Effector memory CD4-positive, alpha-beta T cell (primary cell): ENCODE measurements at places on chromosomes 7 and 10.

DNA sequence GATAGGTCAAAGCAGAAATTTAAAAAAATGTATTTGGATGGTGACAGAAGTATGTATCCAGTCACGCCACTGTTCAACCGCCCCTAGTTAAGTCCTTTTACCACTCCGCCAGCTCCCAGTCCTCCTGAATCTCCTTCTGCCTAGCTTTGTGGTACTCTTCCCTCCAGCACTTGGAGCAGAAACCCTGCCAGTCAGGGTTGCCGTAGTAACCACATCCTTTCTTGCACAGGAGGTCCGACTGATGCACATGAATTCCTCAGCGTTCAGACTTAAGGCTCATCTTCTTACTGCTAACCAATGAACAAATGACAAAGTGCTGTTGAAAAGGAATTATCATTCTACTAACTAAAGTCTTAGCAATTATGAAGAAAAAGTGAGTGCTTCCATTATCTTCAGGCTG, 175.3 kb upstream of the KCTD7 start:
- no peak for DNase-seq

- DNase-seq: no peak
These were observed 25.6 kb upstream of the TMEM26 start for GRCh38 chr10:61478621-61479312.

DNA sequence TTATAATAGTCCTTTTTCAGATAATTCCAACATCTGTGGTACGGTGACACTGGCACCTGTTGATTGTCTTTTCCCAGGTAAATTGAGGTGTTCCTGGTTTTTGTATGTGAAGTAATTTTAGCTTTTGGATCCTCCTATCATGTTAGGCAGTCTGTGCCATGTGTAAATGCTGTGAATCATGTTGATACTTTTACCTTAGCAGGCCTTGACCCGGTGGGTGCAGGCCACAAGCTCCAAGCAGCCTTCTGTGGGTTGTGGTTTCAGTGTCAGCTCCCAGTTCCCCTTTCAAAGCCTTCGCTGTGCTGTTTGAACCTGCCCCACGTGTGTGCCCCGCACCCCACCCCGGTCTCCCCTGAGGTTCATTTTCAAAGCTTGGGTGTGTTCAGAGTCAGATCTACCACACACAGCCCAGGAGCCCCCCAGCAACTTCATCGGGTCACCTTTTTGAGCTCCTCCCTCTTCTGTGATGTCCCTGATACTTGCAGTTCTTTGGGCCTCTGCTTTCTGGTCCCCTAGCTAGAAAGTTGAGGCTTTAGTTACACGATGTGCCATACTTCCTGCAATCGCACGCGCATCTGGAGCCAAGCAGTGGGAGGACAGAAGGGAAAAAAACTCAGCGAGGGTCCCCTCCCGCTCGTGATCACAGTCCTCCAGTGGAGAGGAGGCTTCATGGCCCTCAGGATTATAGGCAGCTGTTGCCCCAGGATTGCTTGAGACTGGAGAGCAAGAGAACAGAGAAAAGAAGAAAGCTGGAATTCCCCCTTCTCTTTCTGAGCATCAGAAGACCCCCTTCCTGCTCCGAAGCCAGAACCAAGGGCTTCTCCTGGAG, 8.7 kb upstream of the BHLHA15 start:
- peak; percentile 29 for DNase-seq

DNA sequence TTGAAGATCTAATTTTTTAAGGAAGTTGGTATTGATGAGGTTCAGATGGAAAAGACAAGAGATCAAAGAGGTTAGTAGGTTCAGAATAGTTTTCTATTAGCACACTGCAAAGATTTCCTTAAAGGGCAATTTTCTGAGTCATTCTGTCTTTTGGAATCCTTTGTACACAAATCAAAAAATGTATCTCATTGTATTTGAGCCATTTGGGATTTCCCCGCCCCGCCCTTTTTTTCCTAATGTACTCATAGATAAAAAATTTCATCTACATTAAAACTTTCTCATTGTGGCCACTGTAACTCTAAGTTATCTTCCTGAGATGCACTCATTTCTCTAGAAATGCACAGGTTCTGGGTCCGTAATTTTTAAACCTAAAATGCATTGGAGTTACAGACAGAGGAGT, 12.1 kb downstream of the GIMAP6 start:
- no peak for DNase-seq

GRCh38 chr10:108574233-108574632, 1349.1 kb downstream of the XPNPEP1 start:
- no peak for DNase-seq

- no peak for DNase-seq
These were observed 112.1 kb downstream of the SGMS1 start for GRCh38 chr10:50511492-50512213.

DNA sequence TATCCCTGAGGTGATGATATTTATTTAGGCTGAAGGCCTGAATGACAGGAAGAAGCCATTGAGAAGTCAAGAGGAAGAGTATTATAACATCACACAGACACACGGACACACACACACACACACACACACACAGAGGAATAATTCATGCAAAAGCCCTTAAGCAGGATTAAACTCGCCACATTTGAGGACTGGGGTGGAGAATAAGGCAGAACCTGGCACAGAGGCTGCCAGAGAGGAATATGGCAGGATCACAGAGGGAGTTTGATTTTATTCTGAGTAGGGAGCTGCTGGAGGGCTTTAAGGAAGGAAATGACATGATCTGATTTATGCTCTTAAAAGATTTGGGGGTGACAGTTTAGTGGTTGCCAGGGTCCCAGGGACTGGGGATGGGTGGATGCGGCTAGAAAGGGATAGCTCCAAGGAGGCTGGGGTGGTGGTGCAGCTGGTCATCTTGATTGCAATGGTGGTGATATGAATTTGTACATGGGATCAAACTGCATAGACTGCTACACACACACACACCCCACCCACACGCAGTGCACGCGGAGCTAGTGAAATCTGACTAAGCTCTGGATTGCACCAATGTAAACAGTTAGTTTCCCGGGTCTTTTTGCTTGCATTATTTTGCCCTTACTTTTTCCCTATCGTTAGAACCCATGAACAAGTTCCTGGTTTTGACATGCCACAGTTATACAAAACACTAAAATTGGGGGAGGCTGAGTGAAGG, 11.2 kb downstream of the SMURF1 start:
- no peak for DNase-seq

DNA sequence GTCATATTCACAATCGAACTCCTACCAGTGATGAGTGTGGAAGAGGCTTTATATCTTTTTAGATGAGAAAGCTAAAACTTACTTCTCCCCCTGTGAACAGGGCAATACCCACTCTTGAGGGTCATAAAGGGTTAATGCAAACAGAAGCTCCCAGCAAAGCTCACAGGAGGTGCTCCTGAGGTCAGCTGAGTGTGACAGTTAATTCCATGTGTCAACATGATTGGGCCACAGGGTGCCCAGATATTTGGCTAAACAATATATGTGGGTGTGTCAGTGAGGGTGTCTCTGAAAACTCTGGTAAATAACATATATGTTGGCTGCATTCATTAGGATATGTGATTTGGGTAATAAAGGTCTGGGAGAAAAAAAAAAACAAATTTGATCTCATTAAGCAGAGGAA, 86.0 kb downstream of the HIP1 start:
- no peak for DNase-seq

GRCh38 chr7:36614959-36615358, 109.3 kb downstream of the AOAH start:
- DNase-seq: no peak

- DNase-seq: no peak
These were observed 533.1 kb downstream of the KCNMA1 start for GRCh38 chr10:77104459-77104980.

DNA sequence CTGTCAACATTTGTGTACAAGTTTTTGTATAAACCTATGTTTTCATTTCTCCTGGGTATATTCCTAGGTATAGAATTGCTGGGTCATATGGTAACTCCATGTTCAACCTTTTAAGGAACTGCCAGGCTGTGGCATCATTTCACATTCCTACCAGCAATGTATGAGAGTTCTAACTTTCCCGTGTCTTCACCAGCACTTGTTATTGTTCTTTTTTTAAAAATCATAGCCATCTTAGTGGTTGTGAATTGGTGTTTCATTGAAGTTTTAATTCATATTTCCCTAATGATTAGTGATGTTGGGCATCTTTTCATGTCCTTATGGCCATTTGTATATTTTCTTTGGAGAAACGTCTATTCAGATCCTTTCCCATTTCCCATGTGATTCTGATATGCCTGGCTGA, 193.0 kb upstream of the PLXNA4 start:
- no peak for DNase-seq

DNA sequence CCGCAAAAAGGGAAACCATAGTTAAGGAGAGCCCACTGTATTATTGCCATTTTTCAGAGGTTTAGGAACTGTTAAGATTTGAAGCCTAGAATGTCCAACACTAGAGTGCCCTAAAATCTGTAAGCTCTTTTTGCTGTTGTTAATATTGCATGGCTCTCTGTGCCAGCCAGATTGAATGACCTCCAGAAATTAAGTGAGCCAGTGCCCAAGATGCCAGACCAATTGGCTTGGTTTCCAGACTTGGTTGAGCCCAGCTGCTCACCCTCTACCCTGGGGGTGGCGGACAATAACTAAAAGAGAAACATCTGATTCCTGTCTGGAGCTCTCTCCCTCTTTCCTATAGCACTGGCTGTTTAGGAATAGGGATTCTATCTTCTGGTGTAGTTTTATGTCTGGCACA, 340.1 kb downstream of the PHF14 start:
- DNase-seq: no peak

DNA sequence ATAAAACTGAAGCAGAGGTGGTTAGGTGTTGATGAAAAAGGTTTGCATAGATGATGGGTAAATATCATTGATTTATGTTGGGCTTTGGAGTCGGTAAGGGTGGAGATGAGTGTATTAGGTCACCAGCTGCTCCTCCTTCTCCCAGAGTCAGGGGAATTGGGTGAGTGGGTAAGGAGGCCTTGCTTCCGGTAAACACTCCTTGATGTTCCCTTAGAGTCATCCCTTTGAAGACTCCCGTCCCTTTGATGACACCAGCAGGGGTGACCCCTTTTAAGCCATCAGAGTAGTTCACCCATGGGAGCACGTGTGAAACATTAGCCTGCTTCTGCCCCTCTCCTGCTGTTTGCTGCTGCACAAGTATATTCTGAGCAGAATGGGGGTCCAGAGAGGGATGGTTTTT, 92.2 kb upstream of the DKK1 start:
- no peak for DNase-seq

DNA sequence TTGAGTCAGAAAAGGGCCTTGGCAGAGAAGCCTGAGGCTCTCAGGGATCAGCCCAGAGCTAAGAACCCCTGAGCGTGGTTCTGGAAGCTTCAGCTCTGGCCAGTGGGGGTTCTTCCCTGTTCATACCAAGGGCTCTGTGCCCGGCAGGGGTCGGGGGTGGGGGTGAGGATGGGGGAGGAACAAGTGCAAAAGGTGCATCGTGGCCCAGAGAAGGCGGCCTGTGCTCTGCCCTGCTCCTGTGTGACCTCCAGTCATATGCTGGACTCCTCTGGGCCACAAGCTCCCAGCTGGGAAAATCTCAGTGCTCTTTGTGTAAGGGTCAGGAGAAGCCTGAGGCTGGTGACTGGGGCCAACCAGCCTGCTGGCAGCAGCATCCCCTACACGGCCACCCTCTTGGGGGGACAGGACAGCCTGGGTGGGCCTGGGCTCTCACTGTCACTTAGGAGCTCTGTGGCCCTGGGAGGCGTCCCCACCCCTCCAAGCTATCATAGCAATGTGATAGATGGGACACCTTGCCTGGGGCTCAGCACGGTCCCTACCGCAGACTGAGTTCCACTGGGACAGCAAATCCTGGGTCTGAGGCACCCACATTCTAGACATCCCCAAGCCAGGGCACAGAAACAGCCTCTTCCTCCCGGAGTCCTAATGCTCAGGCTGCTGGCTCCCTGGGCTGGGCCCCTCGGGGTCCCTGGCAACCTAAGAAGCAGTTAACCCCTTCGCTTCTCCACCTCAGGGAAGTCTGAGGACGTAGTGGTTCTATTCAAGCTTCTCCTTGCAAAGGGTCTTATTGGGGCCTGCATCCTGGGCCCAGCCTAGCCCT, 2.5 kb downstream of the MMRN2 start:
- no peak for DNase-seq

DNA sequence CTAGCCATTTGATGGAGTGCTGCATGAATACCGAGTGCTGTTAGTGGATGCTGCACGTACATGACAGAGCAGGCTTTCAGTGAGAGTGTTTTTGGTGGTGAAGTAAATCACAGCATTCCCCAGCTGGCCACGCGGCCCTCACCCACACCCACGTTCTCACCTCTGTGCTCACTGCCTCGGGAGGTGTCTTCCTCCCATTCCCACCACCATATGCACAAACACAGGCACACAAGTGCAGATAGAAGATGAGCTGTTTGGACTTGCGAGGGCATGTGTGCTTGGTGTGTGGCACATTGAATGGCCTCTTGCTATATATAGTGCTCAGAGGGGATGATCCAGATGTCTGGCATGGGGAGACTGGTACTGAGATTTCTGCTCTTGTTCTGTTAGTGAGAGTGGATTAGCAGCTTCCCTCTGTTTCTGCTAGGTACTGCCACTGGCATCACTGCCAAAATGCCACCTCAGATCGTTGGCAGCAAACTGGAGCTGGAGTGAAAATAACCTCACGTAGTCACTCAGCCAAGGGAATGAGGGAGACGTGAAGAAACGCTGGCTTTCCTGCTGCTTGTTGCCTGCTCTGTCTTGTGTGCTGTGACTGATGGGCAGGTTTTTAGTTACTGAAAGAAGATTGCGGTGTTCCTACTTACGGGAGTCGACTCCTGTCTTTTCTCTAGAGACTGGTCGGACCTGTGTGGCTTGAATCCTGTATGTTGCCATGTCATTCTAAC, 19.1 kb downstream of the DNAJB6 start:
- DNase-seq: no peak

DNA sequence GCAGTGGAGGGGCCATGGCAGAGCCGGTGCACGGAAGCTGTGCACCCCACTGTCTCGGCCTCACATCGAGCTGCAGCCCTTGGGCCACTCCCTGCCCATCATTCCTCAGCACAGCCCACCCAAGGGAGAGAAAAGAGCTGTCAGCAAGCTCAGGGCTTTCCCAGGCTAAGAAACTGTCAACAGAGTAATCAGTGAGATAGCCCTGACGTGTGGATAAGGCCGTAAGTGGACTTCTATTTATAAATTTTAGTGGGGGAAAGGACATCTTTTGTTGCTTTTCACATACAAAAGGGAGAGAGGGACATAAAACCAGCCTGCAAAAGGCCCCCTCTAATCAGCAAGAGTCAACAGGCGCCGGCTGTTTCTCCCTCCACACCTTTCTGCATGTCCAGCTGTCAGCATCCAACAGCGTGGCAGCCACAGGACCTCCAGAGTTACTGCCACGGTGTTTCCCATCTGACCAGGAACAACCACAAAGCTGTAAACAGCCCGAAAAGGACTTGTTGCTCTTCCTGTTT, 56.8 kb upstream of the DDC start:
- no peak for DNase-seq
